ENCODE measurements at places on chromosomes 12 and 14.

DNA sequence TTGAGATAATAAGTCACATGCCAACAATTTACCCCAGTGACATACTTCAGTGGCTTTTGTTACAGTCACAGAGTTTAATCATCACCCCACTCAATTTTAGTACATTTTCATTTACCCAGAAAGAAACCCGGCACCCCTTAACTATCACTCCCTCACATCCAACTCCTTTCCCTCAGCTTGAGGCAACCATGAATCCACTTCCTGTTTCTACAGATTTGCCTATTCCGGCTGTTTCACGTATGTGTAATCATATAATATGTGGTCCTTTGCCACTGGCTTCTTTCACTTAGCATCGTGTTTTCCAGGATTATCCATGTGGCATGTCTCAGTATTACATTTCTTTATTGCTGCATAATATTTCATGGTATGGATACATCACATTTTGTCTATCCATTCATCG, 147.5 kb downstream of the CFAP54 start:
- no peak for DNase-seq

DNA sequence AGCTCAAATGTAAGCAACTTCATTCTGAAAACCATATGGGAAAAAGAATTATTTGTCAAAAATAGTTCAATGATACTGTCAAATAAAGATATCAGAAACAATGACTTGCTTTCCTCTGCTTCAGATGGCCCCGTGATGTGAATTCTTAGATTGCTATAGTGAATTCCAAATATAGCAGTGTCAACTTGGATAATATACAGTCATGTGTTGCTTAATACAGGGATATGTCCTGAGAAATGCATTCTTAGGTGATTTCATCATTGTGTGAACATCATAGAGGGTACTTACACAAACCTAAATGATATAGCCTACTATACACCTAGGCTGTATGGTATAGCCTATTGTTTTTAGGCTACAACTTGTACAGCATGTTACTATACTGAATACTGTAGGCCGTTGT, 108.7 kb upstream of the MIS18BP1 start:
- DNase-seq: no peak

GRCh38 chr14:104447750-104448149, 131.8 kb upstream of the C14orf180 start:
- DNase-seq: no peak

DNA sequence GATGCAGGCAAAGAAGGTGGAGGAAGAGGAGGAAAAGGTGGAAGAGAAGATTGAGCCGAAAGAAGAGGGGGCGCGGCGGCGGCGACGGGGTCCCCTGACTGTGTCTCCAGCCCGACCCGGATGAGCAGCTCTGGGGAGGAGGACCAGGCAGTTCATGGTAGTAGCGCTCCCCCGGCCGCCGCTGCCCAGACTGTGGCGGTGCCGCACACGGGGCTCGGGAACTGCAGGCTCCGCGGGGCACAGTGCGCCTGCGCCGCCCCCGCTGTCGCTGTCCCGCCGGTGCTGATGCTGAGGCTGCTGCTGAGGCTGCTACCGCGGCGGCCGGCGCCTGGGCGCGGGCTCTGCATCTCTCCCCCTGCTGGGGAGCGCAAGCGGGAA, at the start of gene KCNH5:
KCNH5 (minus strand) TSS at position 225 of the 378 bp plus-strand sequence. CDS start 272 bp downstream, outside the sequence.
- DNase-seq: no peak

- DNase-seq: no peak
Observed at GRCh38 chr12:3632754-3633153, 120.2 kb downstream of the CRACR2A start.

DNA sequence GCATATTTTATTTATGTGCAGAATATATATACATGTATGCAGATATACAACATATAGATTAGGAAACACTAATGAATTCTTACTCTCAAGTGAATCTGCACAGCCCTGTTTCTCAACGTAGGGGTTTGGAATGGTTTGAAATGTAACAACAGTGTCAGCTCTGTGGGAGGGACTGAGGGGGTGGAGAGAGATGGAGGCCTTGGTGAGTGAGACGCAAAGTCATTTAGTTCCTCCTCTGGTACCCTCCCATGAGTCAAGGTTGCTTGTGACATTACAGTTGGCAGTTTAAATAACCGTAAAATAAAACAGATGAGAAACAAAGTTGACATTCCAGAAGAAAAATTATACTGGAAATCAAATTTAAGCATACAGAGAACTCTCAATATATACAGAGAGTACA, 313.0 kb upstream of the PRKD1 start:
- no peak for DNase-seq

DNA sequence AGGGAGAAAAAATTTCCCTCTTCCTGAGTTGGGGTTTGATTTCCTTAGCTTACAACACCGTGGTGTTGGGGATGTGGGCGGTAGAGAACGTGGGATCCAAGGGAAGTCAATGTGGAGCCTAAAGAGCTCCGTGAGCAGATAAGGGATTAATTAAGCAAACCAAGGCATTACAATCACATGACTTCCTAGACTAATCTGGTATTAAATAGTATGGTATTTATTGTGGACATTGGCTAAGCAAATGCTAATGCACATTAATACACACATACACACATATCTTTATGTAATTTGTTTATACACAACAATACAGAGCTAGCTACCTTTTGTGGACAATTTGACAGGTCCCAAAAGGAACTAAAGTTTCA, 791 bp upstream of the RNF41 start:
- DNase-seq: no peak

GRCh38 chr12:117060929-117061305, 38.3 kb downstream of the TESC start:
- DNase-seq: no peak

DNA sequence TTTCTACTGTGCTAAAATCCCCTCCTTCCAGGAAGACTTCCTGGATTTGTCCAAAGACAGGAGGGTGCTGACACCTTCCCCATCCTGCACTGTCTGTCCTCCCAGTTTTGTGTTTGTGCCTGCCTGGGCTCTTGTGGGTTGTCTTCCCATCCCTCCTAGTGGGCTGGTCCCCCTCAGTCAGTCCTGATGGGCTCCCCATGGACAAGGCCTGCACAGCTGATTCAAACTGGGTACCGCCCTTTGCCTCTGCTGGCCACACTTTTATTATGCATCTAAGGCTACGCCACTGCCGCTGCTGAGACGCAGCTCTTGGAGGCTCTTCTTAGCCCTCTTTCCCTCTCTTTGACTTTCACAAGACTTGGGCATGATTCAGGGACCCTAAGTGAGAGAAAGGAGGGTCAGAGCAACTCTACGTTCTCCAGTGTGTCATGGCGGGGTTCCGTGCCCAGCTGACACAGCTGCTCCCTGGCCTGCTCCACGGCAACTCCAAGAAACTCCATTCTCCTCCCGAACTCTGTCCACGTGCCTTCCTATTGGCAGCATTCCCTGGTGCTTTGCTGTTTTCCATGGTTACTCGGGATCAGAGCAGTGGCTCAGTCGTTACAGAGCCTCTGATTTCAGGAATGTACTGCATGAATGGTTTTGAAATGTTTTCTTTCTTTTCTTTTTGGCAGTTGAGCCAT, 3.8 kb upstream of the KRT85 start:
- peak; percentile 28 for DNase-seq

- DNase-seq: no peak
Observed at GRCh38 chr12:12943586-12944260, 8.2 kb downstream of the GPRC5D start.

- DNase-seq: no peak
Observed at GRCh38 chr12:25320123-25321006, 69.6 kb upstream of the KRAS start.

DNA sequence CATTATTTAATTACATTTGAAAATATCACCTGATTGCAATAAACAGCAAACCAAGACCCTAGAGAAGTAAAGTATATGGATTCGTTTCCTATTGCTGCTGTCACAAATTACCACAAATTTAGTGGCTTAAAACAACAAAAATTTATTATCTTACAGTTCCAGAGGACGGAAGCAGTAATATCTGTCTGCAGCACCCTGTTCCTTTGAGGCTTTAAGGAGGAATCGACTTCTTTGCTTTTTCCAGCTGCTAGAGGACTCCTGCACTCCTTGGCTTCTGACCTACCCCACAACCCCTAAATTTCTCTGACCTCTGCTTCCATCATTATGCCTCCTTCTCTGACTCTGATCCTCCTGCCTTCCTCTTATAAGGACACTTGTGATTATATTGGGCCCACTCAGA, 23.8 kb upstream of the PPM1A start:
- no peak for DNase-seq

DNA sequence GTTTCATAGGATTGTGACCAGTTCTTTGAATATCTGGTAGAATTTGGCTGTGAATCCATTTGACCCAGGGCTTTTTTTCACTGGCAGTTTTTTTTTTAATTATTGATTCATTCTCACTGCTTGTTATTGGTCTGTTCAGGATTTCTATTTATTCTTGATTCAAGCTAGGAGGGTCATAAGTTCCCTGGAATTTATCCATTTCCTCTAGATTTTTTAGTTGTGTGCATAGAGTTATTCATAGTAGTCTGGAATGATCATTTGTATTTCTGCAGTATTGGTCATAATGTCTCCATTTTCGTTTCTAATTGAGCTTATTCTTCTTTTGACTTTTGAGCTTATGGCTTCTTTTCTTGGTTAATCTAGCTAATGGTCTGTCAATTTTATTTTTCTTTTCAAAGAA, 291.6 kb downstream of the AKAP6 start:
- no peak for DNase-seq

GRCh38 chr12:120352117-120352516, 16.8 kb downstream of the MSI1 start:
- DNase-seq: peak; percentile 43
